ENCODE measurements at places on chromosomes 2 and 18. TPM values are rescaled to one million over a fixed set of nuclear protein-coding genes. Genes with fewer than 3 reads are reported as not detected.

Gene LANCL1
- 53.8 TPM for total RNA-seq

Gene ADRA2B
- 4.6 TPM for total RNA-seq

Gene MALL
- total RNA-seq, result 11.5 TPM

Gene GATA6
- total RNA-seq, result 14.0 TPM

Gene PARD6G
- 18.3 TPM for total RNA-seq

Gene ACTG2
- 2.6 TPM for total RNA-seq

Gene WDSUB1
- 21.1 TPM for total RNA-seq

Gene RPL31
- 1,192 TPM for total RNA-seq

Gene RGPD8
- total RNA-seq, result 20.2 TPM

Gene SLC5A7
- 0.53 TPM for total RNA-seq

Gene MYL12B
- total RNA-seq, result 292 TPM

Gene CYP27C1
- 7.6 TPM for total RNA-seq

Gene MSTN
- total RNA-seq, result 6.6 TPM

Gene AGXT
- total RNA-seq, result not detected

Gene TOGARAM2
- 0.53 TPM for total RNA-seq

Gene ALLC
- total RNA-seq, result not detected

Gene RAPH1
- 40.2 TPM for total RNA-seq

Gene BIN1
- total RNA-seq, result 191 TPM

Gene SERPINB11
- total RNA-seq, result not detected

Gene DRC1
- 0.76 TPM for total RNA-seq

Gene FAM110C
- total RNA-seq, result 12.0 TPM

Gene LRRC30
- total RNA-seq, result 6.4 TPM

Gene UGT1A5
- total RNA-seq, result not detected

Gene RBM44
- total RNA-seq, result 2.2 TPM

Gene SPP2
- not detected for total RNA-seq

Gene TNFAIP6
- total RNA-seq, result 2.9 TPM

Gene UGT1A3
- total RNA-seq, result not detected

Gene PLGLB2
- total RNA-seq, result 2.6 TPM

Gene HRH4
- 0.23 TPM for total RNA-seq

Gene LBX2
- total RNA-seq, result 1.1 TPM

Gene PLEKHB2
- 72.6 TPM for total RNA-seq

Gene PTPRN
- 0.88 TPM for total RNA-seq

Gene SDC1
- 38.7 TPM for total RNA-seq

Gene RGPD4
- total RNA-seq, result not detected

Gene IGFBP2
- 281 TPM for total RNA-seq

Gene RNF125
- total RNA-seq, result 5.3 TPM

Gene ABHD3
- total RNA-seq, result 19.7 TPM

Gene NT5DC4
- total RNA-seq, result not detected

Gene SAG
- not detected for total RNA-seq

Gene FRZB
- total RNA-seq, result 7.8 TPM

Gene WNT10A
- total RNA-seq, result 2.0 TPM

Gene IL36A
- total RNA-seq, result not detected

Gene GPR39
- total RNA-seq, result 4.3 TPM

Gene NCOA1
- 70.6 TPM for total RNA-seq

Gene DYNAP
- total RNA-seq, result not detected

Gene TBR1
- 0.29 TPM for total RNA-seq

Gene TSPYL6
- not detected for total RNA-seq

Gene TCF23
- total RNA-seq, result 0.35 TPM

Gene CD207
- not detected for total RNA-seq

Gene ODC1
- total RNA-seq, result 270 TPM

Gene ERICH2
- not detected for total RNA-seq
